T-helper 9 cell (primary cell): ENCODE measurements at places on chromosomes 6 and 20.

DNA sequence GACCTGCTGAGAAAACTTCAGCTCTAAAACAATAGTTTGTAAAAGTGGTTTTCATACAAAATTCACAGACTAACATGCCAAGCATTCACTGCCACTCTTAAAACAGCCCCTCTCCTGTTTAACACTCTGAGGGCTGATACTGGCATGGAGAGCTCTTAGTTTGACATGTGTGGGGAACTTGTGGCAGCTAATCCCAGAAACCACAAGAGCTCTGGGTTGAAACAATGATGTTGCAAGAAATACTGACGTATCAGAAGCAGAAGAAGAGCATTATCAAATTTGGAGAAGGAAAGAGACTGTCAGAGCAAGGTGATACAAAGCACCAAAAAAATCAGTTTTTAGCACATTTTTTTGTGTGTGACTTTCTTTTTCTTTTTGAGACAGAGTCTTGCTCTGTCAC is 5.1 kb downstream of the BEND3 start:
- DNase-seq, result no peak

- DNase-seq, result no peak
Measured at GRCh38 chr6:119173249-119174084, 95.0 kb upstream of the FAM184A start.

DNA sequence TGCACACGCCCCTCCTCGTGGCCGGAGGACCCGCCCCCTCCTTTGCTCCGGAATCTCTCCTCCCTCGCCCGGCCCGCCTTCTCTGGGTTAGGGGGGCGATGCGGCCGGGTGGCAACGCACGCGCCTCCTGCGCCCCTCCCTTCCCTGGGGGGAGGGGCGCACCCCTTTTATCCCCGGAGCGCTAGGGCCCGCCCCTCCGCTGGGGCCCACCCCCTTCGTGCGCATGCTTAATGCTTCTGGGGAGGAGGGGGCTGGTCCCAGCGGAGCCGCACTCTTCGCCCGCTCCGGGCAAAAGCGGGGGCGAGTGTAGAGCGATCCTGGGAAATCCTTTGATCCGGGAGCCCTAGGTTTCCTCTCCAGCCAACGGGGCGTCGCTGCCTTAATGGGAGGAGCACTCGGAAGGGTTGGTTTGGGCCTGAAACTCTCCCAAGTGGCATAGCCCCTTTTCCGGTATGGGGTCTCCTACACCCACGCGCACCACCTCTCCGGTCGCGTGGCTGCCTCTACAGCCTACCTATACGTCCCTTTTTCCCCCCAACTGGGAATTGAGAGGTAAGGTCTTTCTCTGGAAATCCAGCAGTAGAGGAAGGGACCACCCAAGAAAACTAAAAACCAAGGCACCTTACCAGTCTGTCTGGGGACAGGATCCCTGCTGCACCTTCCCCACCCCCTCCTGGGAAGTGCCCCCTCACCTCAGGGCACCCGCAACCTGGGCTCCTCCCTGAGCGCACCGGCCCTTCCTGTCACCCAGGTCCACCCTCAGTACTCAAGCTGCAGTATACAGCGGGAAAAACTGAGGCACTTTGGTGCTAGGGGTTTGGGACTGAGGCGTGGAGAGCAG is 2.1 kb downstream of the SOX12 start:
- DNase-seq, result peak; percentile 57

GRCh38 chr6:28737750-28738395 is 185.9 kb downstream of the TRIM27 start:
- no peak for DNase-seq

DNA sequence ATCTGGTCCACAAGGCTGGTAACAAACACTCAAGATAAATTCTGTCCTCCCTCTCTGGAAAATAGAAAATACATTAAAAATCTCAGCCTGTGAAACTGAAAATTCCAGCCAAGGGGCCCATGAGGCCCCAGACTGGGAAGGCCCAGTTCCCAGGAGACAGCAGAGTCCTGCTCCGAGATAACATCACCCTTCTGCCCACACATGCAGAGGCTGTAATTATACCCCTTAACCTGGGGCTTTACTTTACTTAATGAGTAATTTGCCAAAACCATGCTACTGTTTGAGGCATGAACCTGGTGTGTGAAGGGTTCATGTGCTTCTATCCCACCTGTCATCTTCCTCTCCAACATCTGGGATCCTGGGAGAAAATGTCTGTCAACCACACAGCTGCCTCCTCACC is 398.9 kb upstream of the SULF2 start:
- DNase-seq, result no peak

DNA sequence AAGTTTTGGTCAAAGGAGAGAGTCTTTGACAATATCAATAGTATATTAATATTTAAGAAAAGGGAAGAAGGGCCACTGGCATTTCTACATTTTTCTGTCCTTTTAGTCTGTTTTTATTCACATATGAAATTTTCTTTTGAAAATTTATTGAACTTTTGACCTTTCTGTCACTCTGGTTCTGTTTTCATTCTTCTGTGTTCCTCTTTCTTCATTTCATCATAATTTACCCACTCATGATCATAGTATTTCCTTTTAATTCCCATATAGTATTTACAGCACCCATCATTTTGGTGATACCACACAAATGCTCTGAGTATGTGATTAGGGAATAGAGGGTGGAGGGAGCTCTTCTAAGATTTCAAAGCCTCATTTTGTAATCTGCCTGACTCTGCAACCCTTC is 142.8 kb downstream of the GJA1 start:
- DNase-seq, result no peak

- no peak for DNase-seq
Measured at GRCh38 chr20:17990278-17990972, 21.6 kb downstream of the MGME1 start.

DNA sequence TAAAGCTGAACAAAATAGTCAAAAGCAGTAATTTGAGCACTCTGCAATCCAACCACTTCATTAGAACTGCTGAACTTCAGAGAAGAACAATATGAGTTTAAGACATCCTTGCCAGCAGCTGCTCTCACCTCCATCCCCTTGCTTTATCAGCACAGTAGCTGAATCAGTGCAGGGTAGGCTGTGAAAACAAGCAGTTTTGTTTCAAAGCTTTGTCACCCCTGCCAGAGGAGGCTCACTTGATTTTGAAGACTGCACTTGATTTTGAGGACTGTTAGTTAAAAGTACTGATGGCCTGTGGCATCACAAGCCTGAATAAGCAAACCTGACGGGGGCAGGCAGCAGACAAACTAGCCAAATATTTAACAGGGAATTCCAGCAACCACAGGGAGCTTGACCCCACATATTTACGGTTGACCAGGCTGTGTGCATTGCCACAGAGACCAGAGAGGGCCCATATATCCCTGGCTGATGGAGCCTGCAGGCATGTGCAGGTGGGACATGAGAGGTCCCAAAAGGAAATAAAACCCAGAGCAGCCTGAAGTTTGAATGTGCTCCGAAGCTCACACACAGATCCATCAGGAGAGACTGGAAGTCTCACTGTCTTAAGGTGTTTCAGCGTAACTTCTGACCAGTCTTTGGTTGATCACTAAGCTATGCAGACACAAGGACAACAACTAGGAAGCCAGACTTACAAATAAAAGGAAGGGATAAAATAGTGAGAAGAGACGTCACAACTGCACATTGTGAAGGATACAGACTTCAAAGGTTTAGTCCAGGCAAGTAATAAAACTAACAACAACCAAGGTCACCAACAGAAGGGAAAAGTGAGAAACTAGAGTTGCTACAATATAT is 97.4 kb downstream of the PDSS2 start:
- DNase-seq, result no peak

DNA sequence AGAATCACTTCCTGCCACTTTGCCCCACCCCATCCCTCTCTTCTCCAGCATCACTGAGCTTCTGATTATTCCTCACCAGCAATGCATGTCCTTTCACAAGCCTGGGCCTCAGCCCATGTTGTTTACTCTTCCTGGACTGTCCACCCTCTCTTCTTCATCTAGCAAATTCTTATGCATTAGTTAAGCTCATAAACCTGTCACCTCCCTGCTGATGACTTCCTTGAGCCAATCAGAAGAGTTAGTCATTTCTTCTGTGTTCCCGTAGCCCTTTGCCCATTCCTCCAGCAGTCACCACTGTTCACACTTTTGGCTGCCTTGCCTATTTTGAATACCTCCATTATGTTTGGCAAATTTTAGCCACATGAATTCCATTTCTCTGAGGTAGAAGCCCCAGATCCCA is 4.1 kb upstream of the CRYBG1 start:
- DNase-seq, result no peak

DNA sequence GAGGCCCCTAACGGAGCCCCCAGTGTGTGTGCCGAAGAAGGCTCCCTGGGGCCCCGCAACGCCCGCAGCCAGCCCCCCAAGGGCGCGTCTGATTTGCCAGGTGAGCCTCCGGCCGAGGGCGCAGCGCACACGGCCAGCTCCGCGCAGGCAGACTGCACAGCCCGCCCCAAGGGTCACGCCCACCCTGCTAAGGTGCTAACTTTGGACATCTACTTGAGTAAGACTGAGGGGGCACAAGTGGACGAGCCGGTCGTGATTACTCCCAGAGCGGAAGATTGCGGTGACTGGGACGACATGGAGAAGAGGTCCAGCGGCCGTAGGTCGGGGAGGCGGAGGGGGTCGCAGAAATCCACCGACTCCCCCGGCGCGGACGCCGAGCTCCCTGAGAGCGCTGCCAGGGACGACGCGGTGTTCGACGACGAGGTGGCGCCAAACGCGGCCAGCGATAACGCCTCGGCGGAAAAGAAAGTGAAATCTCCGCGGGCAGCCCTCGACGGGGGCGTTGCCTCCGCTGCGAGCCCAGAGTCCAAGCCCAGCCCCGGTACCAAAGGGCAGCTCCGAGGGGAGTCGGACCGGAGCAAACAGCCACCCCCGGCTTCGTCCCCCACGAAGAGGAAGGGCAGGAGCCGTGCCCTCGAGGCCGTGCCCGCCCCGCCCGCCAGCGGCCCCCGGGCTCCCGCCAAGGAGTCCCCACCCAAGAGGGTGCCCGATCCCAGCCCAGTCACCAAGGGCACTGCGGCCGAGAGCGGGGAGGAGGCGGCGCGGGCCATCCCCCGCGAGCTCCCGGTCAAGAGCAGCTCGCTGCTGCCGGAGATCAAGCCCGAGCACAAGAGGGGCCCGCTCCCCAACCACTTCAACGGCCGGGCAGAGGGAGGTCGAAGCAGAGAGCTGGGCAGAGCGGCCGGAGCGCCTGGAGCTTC is 117.0 kb downstream of the RTN4IP1 start:
- DNase-seq, result peak; percentile 71

GRCh38 chr20:64256282-64256935 is 861 bp downstream of the PCMTD2 start:
- no peak for DNase-seq

DNA sequence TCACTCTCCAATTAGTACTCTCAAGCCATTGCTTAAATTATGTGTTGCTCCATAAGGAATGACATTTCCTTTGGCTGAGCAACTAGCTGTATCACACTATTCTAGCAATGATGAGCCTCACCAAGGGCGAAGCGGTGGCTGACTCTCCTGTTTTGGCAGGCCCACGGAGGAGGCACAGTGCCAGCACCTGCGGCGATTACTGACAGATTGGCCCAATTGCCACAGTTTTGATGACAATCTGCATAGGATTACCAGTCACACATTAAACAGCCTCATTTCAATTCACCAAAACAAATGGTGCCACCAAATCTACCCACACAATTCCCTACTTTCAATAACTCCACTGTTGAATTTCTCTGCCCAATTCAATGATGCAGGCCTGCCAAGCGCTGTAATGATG is 286.9 kb downstream of the PTPRK start:
- no peak for DNase-seq

DNA sequence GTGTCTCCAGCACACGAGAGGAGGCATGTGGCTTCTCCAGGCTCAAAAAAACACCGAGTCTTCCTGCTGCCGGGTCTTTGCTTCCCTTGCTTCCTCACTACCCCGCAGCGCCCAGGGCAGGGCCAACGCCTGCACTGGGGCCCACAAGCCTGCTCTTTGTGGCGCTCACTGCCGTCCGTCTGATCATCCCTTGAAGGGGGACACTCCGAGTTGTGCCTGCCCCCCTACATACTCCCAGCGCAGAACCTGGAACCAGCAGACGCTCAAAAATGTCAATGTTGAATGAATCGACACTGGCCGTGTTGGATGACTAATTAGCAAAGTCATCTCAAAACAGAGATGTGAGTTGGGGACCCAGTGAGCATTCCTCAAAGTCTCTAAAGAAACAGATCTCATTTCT is 8.1 kb upstream of the ARFGAP1 start:
- no peak for DNase-seq

- no peak for DNase-seq
Measured at GRCh38 chr6:26593278-26594130, 3.2 kb upstream of the ABT1 start.

GRCh38 chr6:79687759-79688158 is 56.6 kb downstream of the SH3BGRL2 start:
- no peak for DNase-seq

DNA sequence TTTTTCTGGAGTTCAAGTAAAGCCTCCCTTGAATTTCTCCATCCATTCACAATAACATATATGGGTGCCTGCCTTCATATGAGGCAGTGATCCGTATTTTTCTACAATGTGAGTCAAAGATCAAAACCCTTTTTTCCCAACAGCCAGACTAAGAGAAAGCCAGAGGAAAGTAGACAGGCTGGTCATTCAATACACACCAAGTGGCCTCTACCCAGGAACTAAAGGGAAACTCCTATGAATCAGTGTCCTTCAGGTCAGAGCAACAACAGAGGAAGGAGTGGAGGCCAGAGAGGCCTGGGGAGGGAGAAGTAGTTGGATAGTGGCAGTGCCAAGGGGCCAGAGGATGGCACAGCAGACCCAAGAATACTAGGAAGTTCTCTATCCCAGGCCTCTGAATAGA is 23.8 kb downstream of the SIM1 start:
- DNase-seq, result no peak

DNA sequence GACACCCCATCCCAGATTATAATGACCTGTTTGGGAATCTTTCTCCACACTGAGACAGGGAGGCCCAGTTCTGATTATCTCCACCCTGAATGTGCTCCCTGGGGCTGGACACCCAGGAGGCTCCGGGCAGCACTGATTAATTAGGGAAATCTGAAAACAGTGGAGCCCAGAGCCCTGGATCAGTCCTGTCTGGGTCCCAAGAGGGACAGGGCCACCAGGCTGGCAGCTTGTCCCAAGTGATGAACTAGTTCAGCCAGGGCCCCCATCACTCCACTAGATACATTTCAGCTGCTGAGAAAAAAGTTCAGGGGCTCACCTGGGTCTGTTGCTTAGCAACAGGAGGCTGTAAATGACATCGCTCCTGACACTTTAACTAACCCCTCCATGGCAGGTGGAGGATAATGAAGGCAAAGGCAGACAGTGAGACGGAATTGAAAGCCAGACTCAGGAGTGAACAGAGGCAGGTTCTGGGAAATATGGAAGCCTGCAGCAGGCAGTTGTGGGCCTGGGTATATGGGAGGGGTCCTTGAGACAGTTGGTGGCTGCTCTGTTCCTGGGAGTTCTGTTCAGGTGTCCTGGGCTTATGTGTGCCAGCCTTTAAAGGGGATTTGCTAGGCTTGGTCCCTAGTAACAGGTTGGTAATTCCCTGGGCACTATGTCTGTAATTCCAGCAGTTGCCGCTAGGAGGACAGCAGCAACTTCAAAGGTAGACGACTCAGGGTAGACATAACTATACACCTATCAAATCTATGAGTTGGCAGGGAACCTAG is 78.3 kb upstream of the CTNNBL1 start:
- DNase-seq, result no peak
